ENCODE measurements at places on chromosomes 12 and 14.

- no peak for DNase-seq
Observed at GRCh38 chr14:104278214-104278534, 139.8 kb downstream of the KIF26A start.

GRCh38 chr12:103986829-103987228 is 21.2 kb downstream of the TDG start:
- DNase-seq: no peak

DNA sequence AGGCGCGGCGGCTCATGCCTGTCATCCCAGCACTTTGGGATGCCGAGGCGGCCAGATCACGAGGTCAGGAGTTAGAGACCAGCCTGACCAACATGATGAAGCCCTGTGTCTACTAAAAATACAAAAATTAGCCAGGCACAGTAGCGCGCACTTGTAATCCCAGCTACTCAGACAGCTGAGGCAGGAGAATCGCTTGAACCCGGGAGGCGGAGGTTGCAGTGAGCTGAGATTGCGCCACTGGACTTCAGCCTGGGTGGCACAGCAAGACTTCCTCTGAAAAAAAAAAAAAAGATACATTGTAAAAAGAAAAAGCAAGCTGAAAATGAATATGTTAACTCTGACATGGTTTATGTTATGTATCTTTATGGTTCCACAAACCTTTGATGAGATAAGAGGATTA is 33.6 kb downstream of the RPGRIP1 start:
- no peak for DNase-seq

DNA sequence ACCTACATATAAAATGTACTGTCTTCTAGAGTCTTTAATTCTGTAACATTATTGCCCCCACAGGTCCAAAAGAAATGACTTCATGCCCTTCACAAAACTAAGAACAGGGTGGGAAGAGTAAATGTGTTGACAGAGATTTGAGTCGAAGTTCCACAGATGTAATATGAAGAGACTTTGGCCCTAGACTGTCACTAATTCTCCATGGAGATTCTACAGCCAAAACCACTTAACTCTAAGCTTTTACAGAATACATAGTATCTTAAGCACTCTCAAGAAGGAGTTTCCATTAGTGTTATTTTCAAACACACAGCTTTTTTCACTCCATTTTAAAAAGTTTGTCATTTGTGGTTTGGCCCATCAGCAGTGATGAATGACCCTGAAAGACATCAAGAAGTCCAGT is 56.3 kb downstream of the ABCC9 start:
- no peak for DNase-seq

GRCh38 chr14:29927376-29928116 is at the start of gene PRKD1:
Gene PRKD1 (minus strand): TSS chr14:29927847.
- DNase-seq: peak; percentile 72

GRCh38 chr14:20711685-20712084 is 23.1 kb downstream of the ANG start:
- no peak for DNase-seq

- DNase-seq: peak; percentile 20
Observed at GRCh38 chr12:95608252-95609033, 57.2 kb upstream of the USP44 start.

DNA sequence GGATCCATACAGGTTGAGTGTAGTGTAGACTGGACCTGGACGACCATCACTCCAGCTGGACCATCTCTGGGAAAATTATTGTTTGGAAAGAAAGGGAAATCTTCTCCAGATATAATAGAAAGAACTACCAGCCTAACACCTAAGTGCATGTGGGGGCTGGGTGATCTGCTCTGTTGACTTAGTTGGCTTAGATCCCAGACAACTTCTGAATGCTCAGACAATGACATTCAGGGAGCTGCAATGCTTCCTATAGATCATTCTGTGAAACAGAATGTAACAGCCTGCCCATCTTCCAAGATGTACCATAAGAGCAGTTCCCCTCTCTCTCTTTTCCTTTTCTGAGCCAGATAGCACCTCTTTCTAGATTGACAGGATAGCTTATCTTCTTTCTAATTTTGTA is 572.8 kb upstream of the STXBP6 start:
- peak; percentile 36 for DNase-seq

DNA sequence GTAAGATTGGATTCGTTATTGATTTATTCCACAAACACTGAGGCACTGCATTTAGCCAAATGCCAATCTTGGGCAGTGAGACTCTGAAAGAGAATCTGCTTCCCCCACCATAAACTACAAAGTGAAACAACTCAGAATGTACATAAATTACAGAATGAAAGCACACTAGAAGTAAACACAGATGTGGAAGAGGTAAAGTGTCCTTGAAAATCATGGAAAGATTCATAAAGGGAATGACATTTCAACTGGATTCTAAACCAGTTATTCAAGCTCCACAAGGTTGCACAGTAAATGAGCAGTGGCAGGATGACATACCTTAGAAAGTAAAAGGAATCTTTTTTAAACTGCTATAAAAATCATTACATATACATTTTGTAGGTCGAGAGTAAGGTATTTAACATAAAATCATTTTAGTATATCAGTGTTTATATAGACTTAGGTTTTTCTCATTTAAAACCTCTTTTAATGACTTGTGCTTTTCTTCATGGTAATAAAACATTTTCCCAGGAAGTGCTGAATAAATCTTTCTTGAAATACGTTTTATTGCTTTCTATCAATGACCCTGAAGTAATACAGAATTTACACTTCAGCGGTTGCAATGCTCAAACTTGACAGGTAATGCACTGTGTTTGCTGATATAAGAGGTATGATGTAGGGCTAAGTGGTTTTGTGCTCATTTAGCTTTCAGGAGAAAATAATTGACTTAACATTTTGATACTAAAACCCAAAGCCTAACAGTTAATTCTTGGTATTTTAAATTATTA is 270.6 kb downstream of the NAV3 start:
- no peak for DNase-seq

- DNase-seq: no peak
Observed at GRCh38 chr12:70732287-70732686, 95.1 kb upstream of the PTPRB start.

DNA sequence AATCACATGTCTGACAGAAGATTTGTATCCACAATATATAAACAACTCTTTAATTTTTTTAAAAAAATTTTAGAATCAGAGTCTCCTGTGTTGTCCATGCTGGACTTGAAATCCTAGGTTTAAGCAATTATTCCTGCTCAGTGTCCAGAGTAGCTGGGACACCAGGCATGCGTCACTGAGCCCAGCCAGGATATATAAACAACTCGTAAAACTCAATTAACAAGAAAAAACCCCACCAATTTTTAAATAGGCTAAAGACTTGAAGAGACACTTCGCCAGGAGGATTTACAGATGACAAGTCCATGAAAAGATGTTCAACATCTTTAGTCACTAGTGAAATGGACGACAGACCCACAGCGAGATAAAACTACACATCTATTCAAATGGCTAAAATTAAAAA is 2.0 kb upstream of the SCN8A start:
- no peak for DNase-seq

GRCh38 chr12:104828015-104828414 is 130.1 kb downstream of the SLC41A2 start:
- no peak for DNase-seq

DNA sequence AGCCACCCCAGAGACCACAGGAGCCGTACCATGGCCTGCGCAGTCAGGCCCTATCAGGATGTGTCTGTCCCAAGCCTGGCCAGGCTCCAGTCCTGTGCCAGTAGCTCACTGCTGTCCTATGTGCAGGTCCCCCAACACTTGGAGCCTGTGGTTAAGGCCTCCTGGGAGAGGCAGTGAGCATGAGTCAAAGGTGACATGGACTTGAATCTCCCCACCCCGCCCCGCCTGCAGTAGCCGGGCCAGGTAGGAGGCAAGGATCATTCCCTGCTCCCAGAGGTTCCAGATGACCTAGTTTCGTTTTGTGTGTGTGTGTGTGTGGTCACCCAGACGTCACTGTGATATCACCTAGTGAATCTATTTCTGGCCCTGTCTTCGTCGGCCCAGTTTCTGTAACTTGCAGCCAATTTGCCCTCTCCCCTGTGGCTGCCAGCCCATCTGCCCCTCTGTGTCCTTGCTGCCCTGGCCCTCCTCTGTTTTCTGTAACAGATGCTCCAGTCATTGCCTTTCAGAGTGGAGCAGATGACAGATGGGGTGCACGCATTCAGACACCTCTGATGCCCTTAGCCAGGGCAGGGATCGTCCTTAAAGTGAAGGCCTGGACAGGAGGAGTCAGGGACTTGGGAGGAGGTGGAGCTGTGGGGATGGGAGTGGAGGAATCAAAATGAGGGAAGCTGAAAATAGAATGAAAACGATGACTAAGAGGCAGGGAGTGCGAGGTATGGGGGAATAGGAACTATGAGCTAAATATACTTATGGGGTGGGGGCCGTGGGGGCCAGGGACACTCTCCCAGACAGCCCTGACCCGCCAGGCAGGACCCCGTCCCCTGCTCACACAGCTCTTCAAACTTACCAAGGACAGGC is 37.4 kb downstream of the SLC6A12 start:
- no peak for DNase-seq

GRCh38 chr12:130339951-130340350 is 2.3 kb downstream of the PIWIL1 start:
- DNase-seq: no peak

DNA sequence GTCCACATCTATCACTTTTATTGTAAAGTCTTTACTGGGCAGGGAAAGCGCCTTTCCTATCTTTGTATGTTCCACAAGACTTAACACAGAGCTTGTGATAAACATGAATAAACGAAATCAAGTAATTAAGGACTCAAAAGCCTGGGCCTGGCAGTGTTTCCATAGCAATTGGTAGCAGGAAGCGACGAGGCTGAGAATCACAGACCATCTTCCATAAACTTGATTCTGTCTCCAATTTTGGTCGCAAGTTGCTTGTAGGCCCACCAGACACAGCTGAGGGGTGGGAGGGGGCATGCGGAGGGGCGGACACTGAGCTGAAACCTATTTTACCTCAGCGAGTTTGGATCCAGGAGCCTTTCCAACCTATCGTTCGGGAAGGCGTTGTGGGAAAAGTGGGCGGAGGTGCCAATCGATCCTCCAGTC is 302 bp downstream of the CCDC38 start:
- peak; percentile 28 for DNase-seq

GRCh38 chr12:46433829-46434228 is 61.3 kb upstream of the SLC38A2 start:
- no peak for DNase-seq

GRCh38 chr14:32403688-32404087 is 74.6 kb downstream of the AKAP6 start:
- DNase-seq: no peak

DNA sequence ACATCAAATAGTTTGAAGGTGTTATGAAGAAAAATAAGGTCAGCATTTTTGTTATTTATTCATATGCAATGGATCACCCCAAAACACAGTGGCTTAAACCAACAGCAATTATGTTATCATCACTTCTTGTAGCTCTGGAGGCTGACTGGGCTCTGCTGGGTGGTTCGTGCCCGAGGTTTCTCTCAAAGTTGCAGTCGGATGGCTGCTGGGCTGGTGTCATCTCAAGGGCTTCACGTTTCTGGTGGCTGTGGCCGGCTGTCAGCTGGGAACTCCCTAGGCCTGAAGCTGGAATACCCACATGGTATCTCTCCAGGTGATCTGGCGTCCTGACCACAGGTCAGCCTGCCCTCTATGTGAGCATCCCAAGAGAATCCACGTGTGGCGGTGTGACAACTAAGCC is 12.0 kb downstream of the DIO3 start:
- no peak for DNase-seq

- no peak for DNase-seq
Observed at GRCh38 chr12:112121780-112122565, 3.4 kb upstream of the TRAFD1 start.

GRCh38 chr14:51093371-51094281 is 1.3 kb downstream of the TRIM9 start:
- DNase-seq: peak; percentile 66

GRCh38 chr14:23862513-23862912 is 91.1 kb upstream of the DHRS4 start:
- DNase-seq: no peak

- no peak for DNase-seq
Observed at GRCh38 chr14:71959055-71959454, 26.8 kb downstream of the RGS6 start.

DNA sequence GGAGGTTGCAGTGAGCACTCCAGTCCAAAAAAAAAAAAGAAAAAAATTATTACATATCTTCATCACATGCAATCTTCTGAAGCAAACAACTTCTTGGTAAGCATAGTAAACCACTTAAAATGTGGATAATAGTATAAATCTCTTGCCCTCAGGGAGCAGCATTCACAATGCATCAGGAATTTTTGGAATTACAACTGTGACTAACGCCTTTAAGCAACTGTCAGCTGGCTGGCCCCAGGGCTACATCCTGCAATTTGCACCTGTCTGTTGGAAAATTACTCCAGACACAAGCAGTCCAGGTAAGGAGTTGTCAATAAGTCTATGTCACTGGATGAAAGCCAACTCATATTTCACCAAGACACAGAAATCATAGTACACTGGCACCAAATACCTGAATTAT is 5.5 kb upstream of the SLC7A7 start:
- no peak for DNase-seq

DNA sequence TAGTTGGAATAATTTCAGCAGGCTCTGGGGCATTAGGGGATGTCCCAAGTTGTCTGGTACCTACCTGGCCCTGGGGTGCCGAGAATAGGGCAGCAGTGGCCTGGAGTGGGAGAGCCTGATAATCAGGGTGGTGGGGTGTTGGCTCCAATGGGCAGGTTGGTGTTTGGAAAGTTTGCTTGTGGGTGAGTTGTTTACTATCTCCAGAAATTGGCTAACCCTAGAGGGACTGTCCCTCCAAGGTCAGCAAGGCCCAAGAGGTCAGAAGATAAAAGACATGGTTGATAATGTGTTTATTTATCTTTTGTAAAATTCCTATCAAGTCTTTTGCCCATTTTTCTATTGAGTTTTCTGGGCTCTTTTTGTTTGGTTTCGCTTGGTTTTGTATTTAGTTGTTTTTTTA is 105.1 kb downstream of the KICS2 start:
- DNase-seq: no peak

- no peak for DNase-seq
Observed at GRCh38 chr12:104219908-104220404, 4.4 kb downstream of the TXNRD1 start.

GRCh38 chr14:85146779-85147178 is 383.2 kb upstream of the FLRT2 start:
- peak; percentile 1 for DNase-seq

DNA sequence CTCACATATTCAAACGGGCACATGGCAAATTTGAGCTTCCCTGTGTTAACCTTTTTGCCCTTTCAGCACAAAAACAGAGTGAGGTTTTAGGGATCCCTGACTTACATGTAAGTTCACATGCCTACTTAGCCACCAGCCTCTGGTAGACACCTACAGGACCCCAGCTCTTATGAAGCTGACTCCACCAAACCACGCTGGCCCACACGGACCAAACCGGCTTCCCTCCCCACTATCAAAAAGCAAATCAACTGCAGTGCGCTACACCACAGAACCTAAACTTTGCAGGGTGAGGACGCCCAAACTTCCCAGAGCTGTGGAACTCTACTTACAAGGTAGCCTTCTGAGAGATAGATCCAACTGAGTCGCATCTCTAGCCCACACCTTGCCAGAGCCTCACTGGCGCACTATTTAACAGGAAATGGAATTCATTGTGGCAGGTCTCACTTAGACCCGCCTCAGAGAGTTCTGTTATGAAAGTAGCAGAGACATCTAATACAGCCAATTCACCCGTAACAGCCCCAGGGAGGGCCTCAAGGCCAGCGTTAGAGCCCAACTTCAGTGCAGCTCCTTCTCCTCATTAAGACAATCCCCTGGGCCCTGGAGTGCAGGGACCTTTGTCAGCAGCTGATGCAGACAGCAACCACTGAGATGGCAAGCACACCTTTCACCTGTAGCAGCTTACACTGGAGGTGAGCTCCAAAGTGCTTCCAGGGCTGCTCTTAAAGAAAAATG is 49.2 kb downstream of the SH2B3 start:
- DNase-seq: no peak
